ENCODE measurements at places on chromosomes 2 and 18.

DNA sequence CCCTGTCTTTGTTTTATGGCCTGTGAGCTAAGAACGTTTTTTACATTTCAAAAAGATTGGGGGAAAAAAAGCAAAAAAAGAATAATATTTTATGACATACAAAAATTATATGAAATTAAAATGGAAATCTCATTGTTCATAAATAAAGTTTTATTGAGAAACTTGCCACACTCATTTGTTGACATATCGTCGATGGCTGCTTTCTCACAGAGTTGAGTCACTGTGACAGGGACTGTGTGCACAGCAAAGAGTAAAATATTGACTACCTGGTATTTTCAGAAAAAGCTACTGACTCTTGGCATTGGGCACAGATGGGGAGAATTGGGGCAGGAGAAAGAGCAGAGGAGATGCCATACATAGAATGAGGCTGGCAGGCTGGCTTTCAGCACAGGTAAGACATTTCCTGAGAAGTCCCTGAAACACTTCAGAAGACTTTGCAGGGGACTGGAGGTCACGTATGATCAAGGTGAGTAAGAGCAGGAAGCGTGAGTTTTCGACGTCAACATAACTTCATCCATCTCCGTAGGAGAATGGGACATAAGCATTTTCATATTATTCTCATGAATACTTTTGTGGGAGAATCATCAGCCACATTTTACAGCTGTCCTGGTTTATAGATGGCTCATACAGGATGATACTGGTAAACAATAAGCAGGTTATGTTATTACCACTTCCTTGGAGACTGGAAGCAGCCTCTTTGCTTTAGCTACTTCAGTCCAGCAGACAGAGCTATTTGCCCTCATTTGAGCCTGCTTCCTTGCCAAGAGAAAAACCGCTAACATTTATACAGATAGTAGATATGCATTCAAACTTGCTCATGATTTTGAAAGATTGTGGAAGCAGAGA, 32.5 kb upstream of the PUM2 start:
- DNase-seq, result no peak

DNA sequence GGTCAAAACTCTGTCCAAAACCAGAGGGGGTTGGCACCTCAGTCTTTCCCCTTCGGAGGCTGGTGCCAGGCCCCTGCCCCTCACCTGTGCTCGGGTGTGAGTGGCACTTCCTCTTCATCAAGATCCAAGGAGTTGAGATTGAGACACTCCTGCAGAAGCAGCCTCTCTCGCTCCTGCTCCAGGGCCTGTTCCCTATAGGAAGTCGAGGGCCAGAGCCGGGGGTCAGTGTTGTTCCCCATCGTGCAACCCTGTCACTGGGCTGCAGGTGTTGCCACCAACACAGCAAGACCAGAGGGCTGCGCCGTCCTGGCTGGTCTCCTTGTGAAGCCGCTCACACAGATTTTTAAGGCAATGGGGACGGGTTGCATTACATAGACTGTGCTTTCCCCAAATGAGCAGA, 18.9 kb downstream of the FAM178B start:
- no peak for DNase-seq

DNA sequence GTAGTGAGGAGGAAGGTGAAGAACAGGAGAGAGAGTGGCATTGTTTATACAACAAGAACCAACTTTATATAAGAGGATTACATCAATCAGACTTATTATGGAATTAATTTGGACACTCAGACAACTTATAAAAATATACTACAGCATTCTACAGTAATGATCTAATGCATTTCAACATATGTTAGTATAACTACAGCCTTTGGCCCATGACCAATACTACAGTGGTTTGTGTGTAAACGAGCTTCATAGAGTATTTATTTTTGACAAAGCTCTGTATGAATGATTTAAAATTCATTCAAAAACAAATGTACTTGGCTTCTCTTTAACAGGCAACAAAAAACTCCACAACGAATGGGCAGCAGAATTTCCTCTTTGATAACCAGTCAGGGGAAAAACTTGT, 72.8 kb downstream of the ZNF521 start:
- no peak for DNase-seq

DNA sequence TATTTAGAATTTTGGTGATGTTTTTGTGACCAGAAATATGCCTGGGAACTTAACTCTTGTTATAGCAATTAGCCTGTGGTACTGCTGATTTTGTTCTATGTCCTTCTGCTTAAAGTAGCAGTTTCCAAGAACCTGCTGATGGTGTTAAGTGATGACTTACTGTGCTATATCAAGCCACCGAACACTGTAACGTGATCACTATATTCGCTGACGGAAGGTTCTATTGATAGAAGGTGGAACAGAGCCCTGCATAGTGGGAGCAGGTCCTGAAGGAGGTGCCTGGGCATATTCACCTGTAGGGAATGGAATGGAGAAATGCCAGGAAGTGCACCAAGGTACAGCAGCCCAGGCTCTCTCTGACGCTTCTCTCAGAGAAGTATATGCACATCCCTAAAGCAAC, 76.8 kb downstream of the UXS1 start:
- no peak for DNase-seq

- DNase-seq, result no peak
These were observed 2.0 kb downstream of the GAREM2 start for GRCh38 chr2:26174691-26175465.

GRCh38 chr2:50401772-50402653, 629.9 kb downstream of the NRXN1 start:
- DNase-seq, result peak; percentile 6

- DNase-seq, result no peak
These were observed 48.1 kb downstream of the PLB1 start for GRCh38 chr2:28544036-28544346.

- DNase-seq, result no peak
These were observed 89.6 kb downstream of the TTC32 start for GRCh38 chr2:19812166-19812565.

DNA sequence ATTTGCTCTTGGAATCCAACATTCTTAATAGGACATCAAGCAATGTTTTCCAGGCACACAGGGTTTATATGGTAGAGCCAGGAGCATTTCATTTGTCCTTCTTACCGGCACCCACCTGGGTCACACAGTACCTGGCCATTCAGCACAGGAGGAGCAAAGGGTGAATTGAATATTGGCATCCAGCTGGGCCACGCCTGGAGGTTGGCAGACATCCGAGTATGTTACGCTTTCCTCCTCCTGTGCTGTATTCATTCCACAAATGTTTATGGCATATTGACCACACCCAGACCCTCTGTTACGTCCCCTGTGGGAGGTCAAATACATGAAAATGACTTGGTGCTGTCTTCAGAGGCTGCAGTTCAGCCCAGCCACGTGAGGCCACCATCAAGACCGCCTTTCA, 206.2 kb downstream of the RTP5 start:
- no peak for DNase-seq

DNA sequence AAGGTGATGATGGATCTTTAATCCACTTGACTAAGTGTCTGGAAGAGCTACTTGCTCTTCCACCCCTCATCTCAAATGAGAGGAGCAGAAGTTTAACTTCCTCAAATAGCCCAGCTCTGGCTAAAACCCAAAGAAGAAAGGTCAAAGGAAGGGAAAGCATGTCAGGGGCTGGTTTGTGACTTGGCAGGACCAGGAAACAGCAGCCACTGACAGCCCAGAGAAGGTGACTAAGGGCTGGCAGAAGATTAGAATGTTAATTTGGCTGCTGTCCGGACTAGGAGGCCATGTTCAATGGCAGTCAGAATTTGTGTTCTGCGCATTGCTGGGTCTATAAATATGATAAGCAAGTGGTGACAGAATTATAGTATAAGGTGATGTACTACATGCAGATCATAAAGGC, 386.2 kb downstream of the SETBP1 start:
- peak; percentile 3 for DNase-seq

- no peak for DNase-seq
These were observed 105.9 kb downstream of the DYSF start for GRCh38 chr2:71559080-71559827.

DNA sequence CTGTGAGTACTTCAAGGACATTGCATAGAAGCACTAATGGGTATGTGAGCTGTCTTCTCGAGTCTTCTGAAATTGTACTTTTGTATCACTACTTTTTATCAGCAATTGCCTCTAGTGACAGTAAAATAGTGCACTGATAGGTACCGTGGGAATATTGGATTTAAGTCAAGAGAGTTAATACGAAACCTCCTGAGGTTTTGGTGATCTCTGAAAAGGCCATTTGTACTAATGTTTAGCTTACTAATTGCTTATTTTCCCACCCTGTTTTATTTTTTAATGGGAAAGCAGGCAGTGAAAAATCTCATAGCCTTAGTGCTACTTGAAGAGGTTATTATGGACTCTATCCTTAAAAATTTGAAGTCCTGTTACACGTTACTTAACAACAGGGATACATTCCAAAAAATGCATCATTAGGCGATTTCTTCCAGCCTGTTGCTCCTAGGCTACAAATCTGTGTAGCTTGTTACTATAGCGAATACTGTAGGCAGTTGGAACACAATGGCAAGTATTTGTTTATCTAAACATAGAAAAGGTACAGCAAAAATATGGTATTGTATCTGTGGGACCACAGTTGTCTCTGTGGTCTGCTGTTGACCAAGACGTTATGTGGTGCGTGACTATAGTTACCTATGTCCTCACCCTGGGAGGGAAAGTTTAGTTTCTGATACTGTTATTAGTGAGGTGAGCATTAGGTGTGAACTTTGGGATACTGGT, 65.9 kb downstream of the CAB39 start:
- no peak for DNase-seq

DNA sequence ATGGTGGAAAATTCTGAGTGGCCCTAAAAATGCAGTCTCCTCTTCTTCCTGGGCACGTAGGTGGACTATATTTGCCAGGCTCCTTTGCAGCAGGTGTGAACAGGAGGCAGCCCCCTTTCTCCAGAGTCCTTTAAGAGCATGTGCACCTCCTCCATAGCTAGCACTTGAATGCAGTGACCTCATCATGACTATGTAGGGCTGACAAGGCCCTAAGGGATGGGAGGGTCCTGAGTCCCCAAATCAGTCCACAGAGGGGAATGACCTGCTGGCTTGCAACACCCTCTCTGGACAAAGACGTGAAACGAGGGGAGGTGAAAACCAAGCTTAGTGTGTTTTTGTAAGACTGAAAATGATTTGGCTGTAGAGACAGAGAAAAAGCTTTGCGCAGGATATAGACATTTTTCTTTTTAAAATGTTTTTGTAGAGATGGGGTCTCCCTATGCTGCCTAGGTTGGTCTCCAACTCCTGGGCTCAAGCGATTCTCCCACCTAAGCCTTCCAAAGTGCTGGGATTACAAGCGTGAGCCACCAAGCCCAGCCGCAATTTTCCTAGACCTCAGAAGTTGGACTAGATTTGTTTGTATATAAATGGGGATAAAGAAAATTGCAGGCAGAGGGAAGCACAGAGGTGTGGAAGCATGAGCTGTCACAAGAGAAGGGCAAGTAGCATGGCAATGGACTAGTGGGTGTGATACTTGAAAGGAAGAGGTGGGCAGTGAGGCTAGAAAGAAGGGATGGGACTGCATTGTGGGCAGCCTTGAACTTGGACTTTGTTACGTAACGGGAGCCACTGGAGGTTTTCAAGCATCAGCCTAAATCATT, 28.8 kb downstream of the LONRF2 start:
- no peak for DNase-seq
